HCEC 1CT (cell line): ENCODE measurements at places on chromosomes 6 and 20.

DNA sequence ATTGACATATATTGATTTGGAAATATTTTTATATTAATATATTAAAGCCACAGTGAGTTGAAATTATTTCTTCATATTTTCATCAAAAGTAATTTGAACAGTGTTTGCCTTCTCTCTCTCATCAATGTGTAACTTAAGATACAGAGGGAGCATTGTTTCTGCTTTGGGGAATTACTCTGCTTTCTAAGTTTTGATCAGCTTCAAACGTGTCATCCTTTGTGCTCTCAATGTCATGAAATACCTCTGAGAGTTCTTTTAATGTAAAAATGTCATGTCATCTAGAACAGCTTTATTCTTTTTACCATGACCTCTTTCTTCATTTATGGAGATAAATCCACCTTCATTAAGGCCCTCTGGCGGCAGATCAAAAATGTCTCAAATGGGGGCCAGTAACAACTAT lies 259.4 kb upstream of the STXBP5 start:
- no peak for DNase-seq

DNA sequence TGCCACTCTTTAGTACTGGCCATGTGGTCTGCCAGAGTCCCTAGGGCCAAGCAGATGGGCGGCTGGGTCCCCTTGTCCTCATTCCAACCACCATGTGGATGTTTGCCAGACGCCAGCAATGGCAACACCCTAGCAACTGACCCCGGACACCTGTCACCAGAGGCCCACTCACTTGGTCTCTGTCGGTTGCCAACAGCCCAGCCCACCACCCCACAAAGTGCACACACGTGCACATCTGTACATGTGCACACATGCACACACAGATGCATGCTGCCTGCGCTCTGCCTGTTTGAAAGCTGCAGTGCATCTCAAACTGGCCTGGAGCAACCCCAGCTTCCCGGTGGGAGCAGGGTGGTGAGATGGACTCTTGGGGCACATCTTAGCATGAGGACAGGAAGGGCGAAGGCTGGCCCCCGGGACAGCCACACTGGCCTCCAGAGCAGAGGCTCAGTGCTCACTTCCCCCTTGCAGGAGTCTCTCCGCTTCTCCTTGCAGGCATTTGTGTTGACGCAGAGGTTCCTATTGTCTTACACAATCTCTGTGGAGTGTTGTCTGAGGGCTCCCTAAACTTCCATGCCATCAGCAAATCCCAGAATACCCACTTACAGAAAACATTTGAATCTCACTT lies 54.0 kb downstream of the PSMG4 start:
- no peak for DNase-seq

DNA sequence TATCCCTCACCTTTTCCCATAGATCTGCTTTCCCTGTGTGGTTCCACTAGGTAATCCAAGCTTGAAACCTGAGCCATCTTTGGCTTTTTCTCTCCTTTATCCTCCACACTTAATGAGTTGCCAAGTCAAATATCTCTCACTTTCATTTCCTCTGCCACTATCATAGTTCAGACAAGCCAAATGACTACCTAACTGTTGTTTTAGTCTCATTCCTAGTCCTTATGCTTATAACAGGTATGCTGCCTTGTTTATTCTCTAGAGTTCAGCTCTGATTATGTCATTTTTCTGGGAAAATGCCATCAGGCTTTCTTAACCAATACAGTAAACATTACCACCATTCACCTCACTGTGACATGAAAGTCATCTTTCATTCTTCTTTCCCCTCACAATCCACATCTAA lies 6.5 kb downstream of the EFHC1 start:
- DNase-seq = no peak

- DNase-seq = no peak
Measured at GRCh38 chr6:27205375-27206278, 41.9 kb upstream of the PRSS16 start.

DNA sequence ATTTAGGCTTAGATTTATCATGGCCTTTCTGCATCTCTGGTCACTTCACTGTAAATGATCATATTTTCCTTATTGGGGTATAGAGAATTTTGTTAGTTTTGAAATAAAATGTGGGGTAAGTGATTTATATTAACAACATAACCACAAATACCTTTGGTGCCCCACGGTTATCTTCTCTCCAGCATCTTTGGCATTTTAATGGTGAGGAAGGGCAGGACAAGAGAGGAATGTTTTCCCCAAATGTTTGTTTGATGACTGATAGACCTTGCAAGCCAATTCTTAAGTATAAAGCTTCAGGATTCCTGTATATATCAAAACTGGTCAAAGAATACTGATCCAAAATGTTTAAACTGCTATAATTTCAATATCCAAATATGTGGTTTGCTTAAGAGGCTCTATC lies 171.6 kb upstream of the SMLR1 start:
- no peak for DNase-seq

- DNase-seq = no peak
Measured at GRCh38 chr20:36115925-36116324, 38.6 kb upstream of the EPB41L1 start.

GRCh38 chr6:66489269-66489987 lies 782.4 kb upstream of the EYS start:
- DNase-seq = no peak

DNA sequence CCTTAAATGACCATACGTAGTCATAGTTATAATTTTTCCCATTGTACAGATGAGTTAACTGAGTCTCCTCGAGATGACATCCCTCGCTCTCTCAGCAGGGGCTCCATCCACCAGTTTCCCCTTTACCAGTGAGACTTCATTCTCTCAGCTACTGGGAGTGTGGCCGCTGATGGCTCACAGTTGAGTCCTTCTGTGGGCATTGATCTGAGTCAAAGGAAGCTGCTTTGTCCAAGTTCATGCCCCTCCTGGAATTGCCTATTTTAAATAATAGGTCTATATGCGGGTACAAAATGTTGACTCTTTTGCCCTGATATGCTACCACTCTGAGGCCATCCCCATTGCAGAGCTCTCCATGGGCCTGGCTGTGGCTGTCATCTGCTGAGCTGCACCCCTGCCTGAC lies 14.8 kb upstream of the CST1 start:
- DNase-seq = no peak

- DNase-seq = no peak
Measured at GRCh38 chr6:145548933-145549648, 186.2 kb downstream of the EPM2A start.
